ENCODE measurements at places on chromosomes 4 and X.

DNA sequence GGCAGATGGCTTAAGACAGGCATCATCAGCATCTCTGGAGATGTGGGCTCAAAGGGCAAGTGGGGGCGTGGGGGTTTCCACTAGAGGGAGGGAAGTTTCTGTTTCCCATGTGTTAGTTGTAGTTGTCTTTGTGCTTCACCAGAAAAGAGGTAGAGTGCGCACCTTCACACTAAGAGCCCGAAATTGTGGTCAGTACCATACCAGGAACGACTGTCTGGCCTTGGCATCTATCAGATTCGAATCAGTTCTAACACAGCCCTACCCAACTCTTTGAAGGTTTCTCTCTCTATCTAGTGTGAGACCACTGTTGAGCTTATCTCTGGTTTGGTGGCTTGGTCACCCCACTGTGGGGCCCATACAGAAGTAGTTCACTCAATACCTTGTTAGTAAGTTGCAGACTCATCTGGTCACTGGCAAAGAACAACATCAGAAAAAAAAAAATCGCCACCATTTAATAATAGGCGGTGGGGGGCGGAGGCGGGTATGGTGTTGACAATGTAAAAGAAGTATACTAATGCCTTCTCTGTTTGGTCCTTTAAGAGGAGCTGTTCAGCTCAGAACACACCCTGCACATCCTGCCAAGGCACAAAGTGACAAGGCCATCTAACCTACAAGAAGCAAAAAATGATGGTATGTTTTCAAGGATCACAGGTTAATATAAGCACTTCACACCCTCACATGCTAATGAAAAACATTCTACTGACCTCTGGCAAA, 71.1 kb downstream of the NYX start:
- no peak for DNase-seq

DNA sequence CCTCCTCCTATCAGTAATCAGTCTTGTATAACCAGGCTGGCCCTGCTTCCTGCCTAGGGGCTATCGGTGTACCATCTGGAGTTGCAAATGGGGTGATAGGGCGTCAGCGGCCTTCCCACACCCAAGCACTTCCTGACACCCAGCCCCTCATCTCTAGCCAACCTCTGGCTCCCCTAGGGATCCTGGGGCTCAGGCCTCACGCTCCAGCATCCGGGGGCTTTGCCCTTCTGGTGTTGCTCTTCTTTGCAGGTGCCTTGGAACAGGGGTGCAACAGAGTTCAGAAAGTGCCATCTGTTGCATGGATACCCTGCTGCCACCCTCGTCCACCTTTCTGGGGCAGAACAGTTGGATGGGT, 4.1 kb downstream of the IL9R start:
- DNase-seq = no peak

DNA sequence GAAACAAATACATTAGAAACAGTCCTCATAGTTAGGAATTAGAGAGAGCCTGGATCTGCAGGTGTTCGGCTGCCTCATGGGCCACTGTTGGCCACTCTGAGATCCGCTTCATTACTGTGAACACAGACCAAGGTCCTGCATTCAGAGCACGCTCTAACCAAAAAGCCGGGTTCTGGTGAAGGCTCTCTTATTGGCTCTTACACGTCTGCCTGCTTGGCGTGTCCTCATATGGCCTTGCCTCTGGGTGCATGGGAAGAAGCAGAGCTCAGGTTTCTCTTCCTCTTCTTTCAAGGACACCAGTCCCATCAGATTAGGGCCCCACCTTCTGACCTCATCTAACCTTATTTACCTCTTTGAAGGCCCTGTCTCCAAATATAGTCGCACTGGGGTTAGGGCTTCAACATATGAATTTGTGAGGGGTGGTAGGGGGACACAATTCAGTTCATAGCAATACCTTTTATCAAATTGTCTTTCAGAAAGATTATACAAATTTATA, 37.1 kb upstream of the ELF2 start:
- peak; percentile 2 for DNase-seq

GRCh38 chr4:115121351-115122043, 8.1 kb upstream of the NDST4 start:
- DNase-seq = no peak

DNA sequence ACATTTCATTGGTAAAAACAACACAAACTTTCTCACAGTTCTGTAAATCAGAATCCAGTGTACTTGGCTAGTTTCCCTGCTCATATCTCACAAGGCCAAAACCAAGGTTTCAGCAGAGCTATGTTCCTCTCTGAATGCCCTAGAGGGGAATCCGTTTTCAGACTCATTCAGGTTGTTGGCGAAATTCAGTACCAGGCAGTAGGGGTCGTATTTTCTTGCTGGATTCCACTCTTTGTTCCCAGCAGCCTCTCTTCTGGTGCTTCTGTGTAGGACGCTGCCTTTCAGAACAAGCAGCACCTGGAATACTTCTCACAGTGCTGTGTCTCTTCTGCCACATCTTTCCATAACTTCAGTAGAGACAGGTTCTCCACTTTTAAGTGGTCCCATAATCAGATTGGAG, 351.9 kb downstream of the PCDH18 start:
- DNase-seq = no peak

DNA sequence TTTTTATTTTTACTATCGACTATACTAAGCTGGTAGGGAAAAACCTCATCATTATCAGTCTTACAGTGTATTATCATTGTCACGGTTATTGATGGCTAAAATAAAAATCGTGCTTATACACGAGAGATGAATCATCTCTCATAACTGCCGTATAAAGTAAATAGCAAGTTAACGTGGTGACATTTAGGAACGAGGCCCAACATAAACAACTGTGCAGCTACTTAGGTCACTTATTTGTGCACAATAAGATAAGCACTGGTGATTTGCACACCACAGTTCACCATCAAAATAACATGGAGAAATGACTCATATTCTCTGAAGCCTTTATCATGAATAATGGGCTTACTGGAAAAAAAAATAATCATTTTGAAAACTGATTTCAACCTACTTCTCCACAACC, 482.0 kb upstream of the TENM3 start:
- DNase-seq = no peak

DNA sequence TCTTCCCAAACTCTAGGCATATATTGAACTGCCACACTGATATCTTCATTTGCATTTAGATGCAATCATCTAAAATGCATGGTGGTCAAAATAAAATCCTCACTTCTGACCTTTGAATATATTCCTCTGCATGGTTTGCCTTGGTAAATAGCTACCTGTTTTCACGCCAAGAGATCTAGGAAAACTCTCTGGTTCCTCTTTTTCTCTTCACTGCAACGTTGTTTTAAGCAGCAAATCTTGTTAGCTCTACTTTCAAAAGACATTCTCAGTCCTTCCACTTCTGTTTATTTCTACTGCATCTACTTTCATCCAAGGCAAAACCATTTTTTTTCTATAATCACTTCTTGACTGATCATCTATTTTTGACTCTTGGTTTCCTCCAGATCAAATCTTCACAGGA, 1001.6 kb upstream of the GRID2 start:
- DNase-seq = no peak

DNA sequence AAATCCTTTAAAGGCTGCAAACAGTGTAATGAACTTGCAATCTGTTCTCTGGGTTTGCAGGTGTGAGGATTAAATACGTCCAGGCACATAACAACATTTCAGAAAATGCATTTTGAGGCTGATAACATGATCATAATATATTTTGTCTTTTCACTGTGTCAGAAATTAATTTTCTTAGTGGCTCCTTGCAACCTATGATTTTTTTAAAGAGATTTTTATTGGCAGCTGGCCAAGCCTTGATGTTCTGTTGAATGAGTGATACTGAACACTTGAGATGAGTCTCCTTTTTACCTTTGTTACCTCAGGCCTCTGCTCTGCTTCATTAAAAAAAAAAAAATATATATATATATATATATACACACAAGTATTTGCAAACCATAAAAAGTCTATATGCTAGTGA, 68.2 kb upstream of the TENM3 start:
- peak; percentile 19 for DNase-seq

- DNase-seq = no peak
These were observed 54.0 kb upstream of the UGT2B15 start for GRCh38 chr4:68724426-68724825.

- DNase-seq = no peak
These were observed 342.4 kb downstream of the BCOR start for GRCh38 chrX:39755143-39756032.

DNA sequence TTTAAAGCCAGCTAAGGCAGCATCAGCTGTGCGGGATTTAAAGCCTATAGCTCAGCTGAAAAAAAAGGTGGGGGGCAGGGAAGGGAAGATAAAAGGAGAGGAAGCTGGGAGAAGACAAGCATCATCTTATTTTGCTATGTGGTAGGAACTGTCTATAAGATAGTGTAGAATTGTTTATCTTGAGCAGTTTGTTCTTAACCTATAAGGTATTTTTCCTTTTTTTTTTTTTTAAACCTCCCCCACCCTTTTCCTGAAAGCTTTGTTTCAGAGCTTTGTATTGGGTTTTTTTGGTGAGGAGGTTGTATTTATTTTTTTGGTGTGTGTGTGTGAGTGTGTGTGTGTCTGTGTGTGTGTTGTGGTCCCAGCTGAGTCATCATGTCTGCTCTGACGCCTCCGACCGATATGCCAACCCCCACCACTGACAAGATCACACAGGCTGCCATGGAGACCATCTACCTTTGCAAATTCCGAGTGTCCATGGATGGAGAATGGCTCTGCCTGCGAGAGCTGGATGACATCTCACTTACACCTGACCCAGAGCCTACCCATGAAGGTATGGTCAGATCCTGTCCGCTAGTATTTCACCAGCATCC, 531 bp downstream of the RUFY3 start:
- no peak for DNase-seq

- no peak for DNase-seq
These were observed 961.3 kb downstream of the ADGRL3 start for GRCh38 chr4:62161446-62161845.

DNA sequence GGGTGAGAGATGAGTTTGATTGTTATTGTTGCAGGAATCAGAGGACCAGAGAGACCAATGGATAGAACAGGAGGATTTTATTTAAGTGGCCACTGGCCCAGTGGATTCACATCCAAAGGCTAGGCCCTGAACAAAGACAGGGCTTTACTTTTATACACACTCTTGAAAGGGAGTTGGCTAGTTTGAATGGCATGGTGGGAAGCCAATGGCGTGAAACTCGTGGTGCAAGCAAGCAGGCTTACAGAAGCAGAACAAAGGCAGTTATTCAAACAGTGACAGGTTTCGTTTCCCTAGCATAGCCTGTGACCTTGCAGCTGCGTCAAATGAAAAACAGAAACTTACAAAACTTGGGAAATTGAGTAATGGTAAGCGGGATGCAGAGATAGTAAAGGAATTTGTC, 110.2 kb upstream of the PRDX4 start:
- no peak for DNase-seq

- DNase-seq = no peak
These were observed 297.1 kb downstream of the ADAM29 start for GRCh38 chr4:175215208-175215607.

- peak; percentile 19 for DNase-seq
These were observed 33.4 kb upstream of the ENPP6 start for GRCh38 chr4:184250795-184251669.

- DNase-seq = no peak
These were observed 40.0 kb upstream of the ADRA2C start for GRCh38 chr4:3725936-3726870.

DNA sequence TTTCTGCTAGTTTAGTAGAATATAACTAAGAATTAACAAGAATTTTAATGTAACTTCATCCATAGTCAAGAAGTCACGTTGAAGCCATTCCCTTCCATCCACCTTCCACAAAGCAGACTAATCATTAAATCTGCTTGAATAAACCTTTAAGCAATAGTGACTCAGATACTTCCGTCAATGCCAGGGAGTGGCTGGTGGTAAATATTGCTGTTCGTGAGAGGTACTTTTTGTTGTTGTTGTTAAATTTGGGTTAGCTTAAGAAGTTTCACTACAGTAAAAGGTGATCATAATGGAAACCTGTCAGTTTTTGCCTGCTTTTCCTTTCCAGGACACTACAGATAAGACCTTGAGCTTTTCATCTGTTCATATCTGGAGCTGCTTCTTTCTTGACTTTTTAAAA, 316.3 kb downstream of the TMA16 start:
- DNase-seq = no peak

GRCh38 chrX:120365968-120366367, 4.1 kb downstream of the ATP1B4 start:
- no peak for DNase-seq

GRCh38 chrX:149962859-149963757, 24.8 kb upstream of the EOLA2 start:
- DNase-seq = peak; percentile 57

DNA sequence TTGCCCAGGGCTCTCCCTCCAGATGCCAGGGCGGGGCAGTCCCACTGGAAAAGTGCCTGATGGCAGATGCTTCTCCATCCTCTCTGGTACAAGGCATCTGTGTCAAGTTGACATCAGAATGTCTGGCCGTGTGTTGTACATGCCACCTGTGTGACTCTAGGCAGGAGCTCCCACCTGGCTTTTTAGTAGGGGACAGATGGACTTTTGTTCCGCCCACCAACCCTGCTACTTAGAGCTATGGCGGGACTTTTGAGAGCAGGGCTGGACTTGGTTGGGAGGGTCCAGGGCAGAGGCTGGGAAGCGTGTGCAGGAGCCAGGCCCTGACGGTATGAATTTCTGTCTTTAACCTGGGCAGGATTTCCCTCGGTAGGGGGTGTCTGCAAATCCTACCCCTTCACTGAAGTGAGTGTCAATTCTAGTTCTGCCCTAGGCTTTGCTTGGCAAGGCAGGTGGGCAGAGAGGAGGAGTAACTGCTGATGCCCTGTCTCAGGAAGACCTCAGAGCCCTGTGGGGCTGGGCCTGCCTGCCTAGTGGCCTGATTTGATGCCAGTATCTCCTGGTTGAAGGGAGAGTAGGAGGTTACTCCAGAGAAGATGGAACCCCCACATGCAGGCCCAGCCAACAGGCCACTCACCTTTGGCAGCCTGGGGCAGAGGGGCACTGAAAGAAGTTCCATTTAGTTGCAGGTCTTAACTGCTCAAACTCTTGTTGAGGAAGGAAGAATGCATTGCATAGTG, 99.1 kb downstream of the PJA1 start:
- no peak for DNase-seq

GRCh38 chrX:40845331-40845911, 110.1 kb upstream of the MED14 start:
- no peak for DNase-seq

DNA sequence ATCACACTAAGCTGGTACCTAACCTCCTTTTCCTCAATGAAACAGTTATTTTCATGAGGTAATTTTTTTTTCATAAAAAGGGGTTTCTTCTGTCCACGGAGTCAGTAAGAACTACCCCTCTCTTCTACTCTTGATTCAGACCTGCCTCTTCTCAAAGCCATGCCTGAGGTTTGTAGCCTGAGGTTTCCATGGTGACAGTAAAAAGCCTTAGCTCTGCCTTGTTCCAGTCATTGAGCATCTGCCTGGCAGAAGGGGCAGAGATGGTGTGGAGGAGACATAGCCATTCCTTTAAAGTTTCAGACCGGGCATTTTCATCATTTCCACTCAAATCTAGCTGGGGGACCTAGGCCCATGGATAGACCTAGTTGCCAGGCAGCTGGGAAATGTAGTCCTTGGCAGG, 135.5 kb downstream of the REPS2 start:
- DNase-seq = no peak

- DNase-seq = no peak
These were observed 58.0 kb downstream of the FGF16 start for GRCh38 chrX:77505227-77505626.

- DNase-seq = no peak
These were observed 64.5 kb downstream of the DKK2 start for GRCh38 chr4:106971636-106972035.

GRCh38 chr4:3871181-3871852, 105.1 kb downstream of the ADRA2C start:
- DNase-seq = no peak

Measured in NCI-H187 (cell line).